ENCODE measurements at places on chromosomes 6 and 20.

DNA sequence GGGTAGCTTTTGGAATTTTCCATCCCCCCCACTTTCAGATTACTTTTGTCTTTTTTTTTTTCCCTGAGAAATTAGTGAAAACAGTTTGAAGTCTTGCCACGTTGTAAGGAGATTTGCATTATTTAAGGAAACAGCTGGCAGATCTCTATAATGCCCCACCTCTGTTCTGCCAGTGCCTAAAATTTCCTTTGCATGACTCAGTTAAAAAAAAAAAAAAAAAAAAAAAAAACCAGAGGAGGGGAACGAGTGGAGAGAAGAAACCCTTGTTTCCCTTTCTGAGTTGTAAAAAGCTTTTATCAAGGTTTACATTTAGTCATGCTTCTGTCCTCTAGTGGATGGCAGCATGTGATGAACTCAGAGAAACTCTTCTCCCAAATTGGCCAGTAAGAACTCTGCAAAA is 33.5 kb downstream of the CARMIL1 start:
- no peak for DNase-seq

DNA sequence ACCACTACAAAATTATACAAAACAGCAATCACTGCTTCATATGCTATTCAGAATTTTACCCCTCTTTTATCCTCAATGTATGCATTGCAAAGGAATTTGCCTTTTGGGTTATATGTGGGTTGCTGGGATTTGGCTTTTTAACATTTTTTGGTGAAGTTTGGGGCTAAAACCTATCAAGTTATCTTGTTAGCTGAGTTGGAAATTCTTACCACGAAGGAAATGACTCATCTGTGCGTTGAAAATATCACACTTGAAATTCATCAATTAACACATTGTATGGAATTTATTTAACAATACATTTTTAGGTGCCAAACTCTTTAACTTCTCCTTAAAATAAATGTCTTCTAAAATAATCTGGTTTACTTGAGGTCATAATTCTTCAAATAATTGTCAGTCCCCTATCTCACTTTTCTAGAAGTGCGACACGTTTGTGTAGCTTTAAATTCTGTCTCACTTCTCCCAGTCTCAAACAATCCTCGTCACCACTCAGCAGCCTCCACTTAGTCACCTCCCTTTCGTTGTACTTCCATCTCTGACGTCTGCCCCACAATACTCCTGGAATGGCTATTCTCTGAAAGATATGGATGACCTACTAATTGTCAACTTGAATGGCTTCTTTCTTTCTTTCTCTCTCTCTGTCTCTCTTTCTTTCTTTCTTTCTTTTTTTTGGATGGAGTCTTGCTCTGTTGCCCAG is 88.5 kb downstream of the PHACTR1 start:
- no peak for DNase-seq

GRCh38 chr6:40442591-40442990 is 144.6 kb downstream of the LRFN2 start:
- DNase-seq, result no peak

DNA sequence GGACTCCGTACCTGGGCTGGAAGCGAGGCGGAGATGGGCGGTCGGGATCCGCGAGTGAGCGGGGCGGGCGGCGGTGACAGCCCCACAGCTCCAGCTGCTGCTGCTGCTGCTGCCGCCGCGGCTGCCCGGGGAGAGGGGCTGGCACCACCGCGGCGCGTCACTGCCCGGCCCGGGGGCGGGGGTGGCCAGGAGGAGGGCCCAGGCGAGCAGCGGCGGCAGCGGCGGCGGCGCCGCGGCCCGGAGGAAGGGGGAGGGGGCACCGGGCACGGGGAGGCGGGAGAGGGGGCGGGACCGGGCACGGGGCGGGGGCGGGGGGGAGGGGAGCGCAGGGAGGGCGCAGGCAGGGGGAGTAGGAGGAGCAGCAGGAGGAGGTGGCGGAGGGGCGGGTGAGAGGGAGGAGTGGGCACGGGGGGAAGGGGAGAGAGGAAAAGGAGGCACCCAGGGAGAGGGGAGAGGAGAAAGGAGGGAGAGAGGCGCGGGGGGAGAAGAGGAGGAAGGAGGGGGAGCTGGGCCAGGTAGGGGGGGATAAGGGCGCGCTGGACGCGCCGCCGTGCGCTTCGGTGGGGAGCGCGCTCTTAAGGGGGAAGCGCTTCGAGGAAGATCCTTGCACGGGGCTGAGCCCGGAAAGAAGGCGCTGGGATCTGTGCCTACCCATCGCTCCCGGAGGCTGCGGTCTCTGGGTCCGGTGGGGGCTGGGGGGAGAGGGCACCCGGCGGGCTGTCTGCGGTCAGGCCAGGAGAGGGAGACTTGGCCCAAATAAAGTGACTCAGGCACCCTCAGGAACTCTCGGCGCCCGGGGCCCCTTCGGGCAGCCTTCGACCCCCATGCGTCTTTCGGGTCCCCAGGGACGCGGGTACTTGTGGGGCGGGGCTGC is 101.5 kb downstream of the NOL4L start:
- peak; percentile 57 for DNase-seq

DNA sequence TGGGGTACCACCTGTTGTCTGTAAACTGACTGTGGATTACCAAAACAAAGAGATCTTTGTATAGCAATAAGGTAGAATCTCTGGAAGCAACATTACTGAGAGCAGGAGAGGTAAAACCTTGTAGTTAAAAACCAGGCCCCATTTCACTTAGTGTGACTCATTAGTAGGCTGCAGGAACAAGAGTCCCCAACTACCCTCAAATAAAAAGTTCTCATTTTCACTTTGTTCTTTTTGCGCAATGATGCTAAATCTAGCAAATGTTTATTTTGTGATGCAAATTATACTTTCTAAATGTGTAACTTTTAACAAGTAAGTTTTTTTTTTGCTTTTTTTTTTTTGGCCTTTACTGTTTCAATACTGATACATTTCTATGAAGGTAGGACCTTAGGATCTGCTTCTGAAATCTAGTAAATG is 67.1 kb downstream of the ESF1 start:
- DNase-seq, result no peak

- no peak for DNase-seq
Observed at GRCh38 chr20:4776079-4776630, 54.4 kb downstream of the PRND start.

DNA sequence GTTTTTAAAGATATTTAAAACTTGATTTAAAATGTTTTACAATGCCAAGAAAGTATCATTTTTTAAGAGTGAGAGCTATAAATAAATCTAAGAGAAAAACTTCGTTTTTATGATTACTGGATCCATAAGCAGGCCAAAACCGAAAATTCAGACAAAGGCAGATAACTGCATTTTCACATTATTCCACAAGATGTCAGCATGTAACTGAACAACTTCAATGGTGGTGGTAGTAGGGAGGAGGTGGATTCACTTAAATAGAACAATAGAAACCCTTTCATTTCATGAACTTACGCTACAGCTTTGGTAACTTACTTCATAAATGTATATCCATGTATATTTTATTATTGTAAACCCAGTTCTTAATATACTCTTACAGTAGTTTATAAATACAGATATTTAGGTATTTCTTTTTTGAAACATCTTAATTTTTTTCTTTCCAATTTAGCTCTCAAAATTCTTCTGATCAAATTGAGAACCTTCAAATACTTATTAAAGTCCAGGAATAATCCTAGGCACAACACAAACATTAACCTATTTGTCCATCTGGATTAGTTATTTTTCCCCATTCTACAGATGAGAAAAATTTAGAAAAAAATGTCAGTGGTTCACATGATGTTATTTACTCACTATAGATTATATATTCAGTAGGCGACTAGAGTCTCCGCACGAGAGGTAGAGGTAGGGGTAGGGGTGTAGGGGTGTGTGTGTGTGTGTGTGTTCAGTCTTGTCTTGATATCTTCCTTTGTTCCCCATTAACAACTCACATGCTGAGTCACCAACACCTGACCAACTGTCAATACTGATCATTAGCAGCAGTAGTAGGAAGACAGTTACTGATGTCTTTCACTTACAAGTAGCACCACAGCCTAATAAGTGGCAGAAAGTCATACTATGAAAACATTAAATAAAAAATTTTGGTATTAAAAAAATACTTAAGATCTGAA is 111.5 kb downstream of the ARHGAP18 start:
- DNase-seq, result peak; percentile 15

GRCh38 chr20:63463400-63464288 is 8.8 kb downstream of the KCNQ2 start:
- DNase-seq, result no peak
